ENCODE measurements at places on chromosomes 11 and 22. TPM values are rescaled to one million over a fixed set of nuclear protein-coding genes. Genes with fewer than 3 reads are reported as not detected.

- no peak for DNase-seq
Measured at GRCh38 chr11:117875382-117876058, 938 bp downstream of the FXYD6 start.

DNA sequence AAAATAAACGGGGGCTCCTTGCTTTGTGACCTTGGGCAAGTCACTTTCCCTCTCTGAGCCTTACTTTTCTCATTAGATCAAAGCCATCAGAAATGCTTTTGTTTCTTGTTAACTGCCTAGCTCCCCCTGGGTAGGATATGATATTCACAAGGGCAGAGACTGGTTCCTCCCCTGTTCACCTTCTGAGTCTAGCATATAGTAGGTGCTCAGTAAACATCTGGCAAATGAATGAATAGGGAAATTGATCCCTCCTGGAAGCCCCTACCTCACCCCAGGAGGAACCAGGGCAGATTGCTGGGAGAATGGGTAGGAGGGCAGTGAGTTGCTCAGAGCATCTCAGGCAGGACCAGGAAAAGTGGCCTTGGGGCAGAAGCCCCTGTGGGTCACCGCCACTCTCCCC, 6.6 kb upstream of the SAC3D1 start:
- DNase-seq = no peak

Gene MPPED2
- 18.7 TPM for total RNA-seq

Gene RBFOX2
- 104 TPM for total RNA-seq

- DNase-seq = peak; percentile 10
Measured at GRCh38 chr22:35219012-35219411, 38.3 kb upstream of the HMGXB4 start.

Data from endodermal cell (in vitro differentiated cells).